Naive thymus-derived CD4-positive, alpha-beta T cell (primary cell): ENCODE measurements at places on chromosomes 11 and 22. TPM values are rescaled to one million over a fixed set of nuclear protein-coding genes. Genes with fewer than 3 reads are reported as not detected.

DNA sequence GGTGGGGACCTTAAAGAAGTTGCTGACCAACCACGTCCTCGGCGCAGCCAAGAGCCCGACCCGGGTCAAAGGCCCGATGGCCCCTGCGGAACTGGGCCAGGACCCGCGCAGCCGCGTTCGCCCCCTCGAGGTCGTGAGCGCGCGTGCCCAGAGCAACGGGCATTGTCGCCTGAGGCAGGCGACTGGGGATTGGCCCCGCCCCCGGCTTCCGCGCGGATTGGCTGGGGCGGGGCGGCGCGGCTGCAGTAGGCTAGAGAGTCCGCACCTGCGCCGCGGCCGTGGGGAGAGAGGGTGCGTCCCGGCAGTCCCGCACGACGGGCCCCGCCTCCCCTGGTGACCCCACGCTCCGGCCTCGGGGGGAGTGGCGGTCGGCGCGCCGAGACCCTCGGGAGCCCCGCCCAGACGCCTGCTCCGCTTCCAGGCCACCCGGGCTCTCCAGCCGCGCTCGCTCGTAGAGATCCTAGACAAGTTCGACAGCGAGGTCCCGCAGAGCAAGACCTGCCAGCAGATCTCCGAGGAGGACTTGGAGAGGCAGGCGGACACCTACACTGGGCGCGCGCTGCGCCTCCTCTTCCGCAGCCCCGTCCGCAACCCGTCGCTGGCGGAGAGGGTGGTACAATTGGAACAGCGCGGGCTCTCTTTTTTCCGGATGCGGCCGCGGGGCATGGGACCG is 8.3 kb upstream of the PPIL2 start:
- DNase-seq, result peak; percentile 76

- no peak for DNase-seq
Measured at GRCh38 chr11:12430954-12431595, 53.7 kb downstream of the PARVA start.

GRCh38 chr22:42695294-42695693 is 25.4 kb downstream of the A4GALT start:
- DNase-seq, result no peak

GRCh38 chr22:20661473-20661872 is 112.4 kb upstream of the SERPIND1 start:
- no peak for DNase-seq

GRCh38 chr11:39458481-39458880 is 2001.0 kb downstream of the LRRC4C start:
- no peak for DNase-seq

- DNase-seq, result no peak
Measured at GRCh38 chr11:22780952-22781593, 48.5 kb downstream of the SVIP start.

The PDGFB gene
- 9.0 TPM for total RNA-seq

The APOBEC3A gene
- not detected for total RNA-seq

The ART1 gene
- not detected for total RNA-seq

- no peak for DNase-seq
Measured at GRCh38 chr11:3964935-3965604, 109.6 kb downstream of the STIM1 start.

The RIN1 gene
- total RNA-seq, result 22.9 TPM

The DEUP1 gene
- not detected for total RNA-seq

GRCh38 chr11:80383655-80384054 is 942.8 kb upstream of the TENM4 start:
- DNase-seq, result no peak

The FUT4 gene
- total RNA-seq, result 5.6 TPM
